Lower lobe of right lung (tissue), 2 donors: ENCODE measurements at places on chromosomes 1 and 21.

GRCh38 chr21:39071623-39072214 lies 111.5 kb downstream of the PSMG1 start:
- DNase-seq: no peak

DNA sequence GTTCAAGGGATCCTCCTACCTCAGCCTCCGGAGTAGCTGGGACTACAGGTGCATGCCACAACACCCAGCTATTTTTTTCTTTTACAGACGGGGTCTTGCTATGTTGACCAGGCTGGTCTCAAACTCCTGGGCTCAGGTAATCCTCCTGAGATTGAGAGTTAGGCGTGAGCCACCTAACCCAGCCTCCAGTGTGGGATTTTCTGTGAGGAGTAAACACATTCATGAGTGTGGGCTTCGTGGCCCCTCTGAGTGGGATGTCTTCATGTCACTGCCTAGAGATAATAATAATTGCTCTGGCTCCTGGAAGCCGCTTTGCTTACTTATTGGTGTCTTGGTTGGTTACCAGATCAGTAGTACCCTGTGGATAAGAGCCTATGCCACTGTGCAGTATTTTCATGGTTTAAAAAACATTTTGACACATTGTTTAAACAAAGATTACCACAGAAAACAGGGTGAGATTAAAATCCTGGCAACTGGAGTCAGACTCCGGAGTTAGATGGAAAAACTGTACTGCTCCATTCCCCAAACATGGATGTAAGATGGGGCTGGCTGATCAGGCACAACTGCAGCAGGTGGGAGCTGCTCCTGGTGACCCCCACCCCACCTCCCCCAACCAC lies 159.1 kb upstream of the RAB4A start:
- no peak for DNase-seq

DNA sequence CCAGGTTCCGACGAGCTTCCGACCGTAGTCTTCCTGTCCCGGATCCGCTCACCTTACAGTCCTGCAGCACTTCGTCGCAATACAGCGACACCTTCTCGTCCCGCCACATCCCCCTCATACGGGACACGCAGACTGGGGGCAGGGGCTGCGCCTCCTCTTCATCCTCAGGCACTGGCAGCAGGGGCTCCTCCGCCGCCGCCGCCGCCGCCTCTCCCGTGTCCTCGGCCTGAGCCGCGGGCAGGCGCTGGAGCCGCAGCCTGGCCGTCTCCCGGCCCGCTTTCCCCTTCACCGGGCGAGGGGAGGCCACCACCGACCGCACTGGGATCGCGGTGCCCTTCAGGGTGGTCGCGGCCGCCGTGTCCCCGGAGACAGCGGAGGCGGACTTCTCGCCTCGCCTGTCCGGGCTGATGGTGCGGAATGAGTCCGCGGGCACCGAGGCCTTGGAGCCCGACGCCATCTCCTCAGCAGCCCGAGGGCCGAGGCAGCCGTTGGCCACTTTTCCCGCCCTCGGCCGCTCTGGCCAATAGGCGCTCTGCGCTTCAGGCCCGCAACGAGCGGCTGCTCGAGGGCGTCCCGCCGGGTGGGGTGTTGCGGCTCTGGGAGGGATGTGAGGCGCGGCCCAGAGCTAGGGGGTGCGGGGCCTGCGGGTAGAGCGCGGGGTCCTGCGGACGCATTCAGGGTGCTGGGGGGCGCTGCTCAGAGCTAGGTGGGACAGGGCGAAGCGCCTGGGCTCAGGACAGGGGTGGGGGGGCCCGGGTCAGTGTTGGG lies at the start of gene SHCBP1L:
TSS of gene SHCBP1L (minus strand) at position 490 of the 768 bp plus-strand sequence. CDS start at position 457, 33 bp downstream.
- no peak for DNase-seq

DNA sequence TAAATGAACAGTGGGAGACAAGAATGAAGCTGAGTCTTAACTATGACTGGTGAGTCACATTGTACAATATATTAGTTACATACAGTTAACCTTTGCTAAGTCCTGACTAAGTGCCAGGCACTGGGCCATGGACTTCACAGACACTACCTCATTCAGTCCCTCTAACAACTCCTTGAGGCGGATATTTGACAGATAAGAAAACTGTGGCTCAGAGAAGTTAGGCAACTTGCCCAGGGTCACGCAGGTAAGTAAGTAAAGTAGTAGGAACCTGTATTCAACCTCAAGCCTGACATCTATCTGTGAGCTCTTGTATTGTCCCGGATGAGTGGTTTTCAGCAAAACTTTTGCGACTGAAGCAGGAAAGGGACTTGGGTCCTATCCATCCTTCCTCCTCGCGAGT lies 62.1 kb downstream of the GNG12 start:
- no peak for DNase-seq

DNA sequence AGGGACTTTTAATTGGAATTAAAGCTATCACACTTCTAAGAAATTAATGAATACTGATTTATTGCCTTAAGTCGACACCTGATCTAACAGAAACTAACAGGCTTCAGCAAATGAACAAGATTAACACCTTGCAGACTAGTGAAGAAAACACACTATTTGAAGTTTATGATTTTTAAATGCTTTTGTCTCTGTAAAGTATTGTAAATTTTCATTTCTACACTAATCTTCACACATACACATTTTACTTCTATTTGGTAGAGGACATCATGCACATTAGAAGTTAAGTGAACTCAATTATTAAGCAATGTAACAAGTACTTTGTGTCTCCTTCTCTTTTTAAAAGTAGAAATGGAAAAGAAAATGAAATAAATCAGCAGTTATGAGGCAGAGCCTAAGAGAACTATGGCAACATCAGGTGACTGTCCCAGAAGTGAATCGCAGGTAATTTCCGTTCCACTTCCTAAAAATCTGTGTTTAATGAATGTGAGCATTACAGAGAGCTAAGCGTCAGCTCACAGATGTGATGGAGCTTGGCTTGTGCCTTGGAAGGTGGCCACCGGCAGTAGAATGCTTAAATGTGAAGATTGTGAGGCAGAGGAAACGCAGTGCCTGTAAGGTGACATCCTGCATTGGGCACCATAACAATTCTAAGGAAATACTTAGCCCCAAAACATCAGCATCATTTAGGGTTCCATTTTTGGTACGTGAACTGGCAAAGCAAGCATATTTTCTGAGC lies 1.2 kb downstream of the PRMT2 start:
- DNase-seq: no peak

DNA sequence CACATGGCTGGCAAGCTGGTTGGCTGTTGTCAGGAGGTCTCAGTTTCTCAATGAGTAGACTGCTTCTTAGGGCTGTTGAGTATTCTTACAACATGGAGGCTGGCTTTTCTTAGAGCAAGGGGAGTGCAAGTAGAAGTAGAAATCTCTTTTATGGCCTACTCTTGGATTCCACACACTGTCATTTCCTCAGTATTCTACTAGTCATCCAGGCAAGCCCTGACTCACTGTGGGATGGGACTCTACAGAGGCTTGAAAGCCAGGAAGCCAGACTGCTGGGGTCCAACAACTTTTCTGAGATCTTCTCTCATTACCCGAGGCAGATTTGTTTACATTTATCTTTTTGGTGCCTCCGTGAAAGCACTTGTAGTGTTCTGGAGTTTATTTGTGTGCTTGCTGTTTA lies 196.2 kb upstream of the APP start:
- DNase-seq: no peak

- DNase-seq: no peak
These were observed 13.3 kb downstream of the F3 start for GRCh38 chr1:94528299-94528698.

DNA sequence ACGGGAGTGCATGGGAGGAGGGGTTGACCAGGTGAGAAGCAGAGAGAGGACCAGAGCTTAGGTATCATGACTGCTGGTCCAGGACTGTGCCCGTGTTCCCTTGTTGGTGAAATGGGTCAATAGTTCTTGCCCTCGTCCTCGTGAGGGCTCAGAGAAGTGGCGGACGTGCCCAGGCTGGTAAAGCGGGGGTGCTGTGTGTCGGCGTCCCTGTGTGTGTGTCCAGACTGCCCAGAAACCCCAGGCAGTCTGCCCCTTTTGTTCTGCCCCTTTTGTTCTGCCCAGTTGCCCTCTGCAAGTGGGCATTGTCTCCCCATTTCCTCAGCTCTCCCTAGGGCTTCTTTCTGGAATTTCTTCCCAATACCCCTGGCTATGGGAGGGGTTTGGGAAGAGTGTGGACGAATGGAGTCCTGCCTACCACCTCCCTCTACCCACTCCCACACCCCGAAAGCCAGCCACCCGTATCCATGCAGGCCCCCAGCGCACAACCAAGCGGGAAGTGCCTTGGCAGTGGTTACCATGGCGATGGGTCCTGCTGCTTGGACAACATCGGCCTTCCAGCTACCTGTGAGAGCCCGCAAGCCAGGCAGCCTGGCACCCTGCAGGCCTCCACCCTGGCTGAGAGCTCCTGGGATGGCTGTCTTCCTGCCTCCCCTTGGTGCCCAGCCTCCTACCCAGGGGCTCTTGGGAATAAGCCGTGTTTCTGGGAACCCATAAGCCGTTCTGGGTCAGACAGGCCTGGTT lies 34.7 kb downstream of the ACOT11 start:
- DNase-seq: no peak

DNA sequence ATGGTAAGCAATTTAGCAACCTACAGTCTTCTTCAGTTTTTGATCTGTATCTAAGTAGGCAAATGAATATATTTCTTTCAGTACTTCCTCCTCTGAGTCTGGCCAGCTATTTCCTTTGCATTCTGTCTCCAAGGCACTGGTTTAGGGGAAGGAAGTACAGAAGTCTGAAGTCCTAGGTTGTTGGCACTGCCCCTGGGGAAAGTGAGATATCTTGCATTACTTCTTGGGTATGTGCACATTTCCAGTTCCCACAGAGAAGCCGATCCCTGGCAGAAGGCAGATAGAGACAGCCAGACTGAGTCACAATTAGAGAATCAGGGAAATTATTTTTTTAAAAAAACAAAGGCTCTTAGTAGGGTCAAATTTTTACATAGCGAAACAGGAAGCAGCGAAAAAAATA lies 98.8 kb downstream of the RASAL2 start:
- DNase-seq: no peak

- DNase-seq: no peak
These were observed 24.2 kb downstream of the CYP4A22 start for GRCh38 chr1:47161298-47162040.

GRCh38 chr1:41218152-41218551 lies 24.0 kb downstream of the SCMH1 start:
- no peak for DNase-seq

DNA sequence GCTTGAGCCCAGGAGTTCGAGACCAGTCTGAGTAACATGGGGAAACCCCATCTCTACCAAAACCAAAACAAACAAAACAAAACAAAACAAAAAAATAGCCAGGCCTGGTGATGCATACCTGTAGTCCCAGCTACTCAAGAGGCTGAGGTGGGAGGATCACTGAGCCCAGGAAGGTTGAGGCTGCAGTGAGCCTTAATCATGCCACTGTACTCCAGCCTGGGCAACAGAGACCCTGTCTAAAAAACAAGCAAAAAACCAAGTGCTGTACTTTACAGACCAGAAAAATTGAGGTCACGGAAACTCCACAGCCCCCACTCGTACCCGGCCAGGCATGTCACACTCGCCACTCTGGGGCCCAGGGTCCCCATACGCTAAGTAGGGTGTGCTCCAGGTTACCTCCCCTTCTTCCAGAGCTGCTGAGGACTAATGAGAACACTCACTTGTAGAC lies 22.9 kb downstream of the ATP2B4 start:
- no peak for DNase-seq

- DNase-seq: no peak
These were observed 2.0 kb downstream of the TFF2 start for GRCh38 chr21:42348762-42349161.

DNA sequence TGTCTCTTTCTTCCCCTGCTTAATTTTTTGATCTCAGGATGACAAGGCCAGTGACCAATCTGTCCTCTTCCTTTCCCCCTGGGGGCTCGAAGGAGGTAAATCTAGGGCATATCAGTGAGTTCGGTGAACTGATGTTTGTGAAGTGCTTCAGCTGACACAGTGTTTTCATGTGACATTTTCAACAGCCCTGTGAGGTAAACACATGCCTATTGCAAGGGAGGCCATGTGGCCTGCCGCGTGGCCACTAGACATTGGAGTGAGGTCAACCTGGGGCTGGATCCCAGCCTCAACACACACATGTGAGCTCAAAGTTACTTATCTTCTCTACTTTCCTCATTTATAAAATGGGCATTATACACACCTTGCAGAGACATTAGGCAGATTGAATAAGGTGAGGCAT lies 126.3 kb downstream of the PLPP3 start:
- DNase-seq: no peak

- no peak for DNase-seq
These were observed 236.2 kb downstream of the NFIA start for GRCh38 chr1:61318319-61319125.
